ENCODE measurements at places on chromosomes 7 and 10.

GRCh38 chr7:30779574-30779973 is 8.4 kb downstream of the MINDY4 start:
- no peak for DNase-seq

DNA sequence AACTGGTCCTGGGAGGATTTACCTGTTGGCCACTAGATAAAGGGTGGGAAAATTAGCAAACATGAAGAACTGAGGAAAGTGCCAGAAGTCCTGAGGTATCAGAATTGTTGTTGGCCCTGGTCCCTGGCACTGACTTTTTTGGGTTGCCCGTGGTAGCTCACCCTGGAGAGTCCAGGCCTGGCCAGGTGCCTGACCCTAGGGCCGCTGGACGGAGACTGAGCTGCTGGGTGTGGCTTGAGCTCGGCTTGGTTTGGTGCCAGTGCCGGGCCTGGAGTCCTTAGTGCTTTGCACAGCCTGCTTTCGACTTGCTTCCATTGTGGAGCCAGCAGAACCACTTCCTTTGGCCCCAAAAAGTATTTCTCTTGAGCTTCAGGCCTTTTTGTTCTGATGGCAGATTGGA is 12.9 kb downstream of the MDH2 start:
- DNase-seq: no peak

- DNase-seq: no peak
Measured at GRCh38 chr7:121994625-121995410, 121.9 kb downstream of the PTPRZ1 start.

- no peak for DNase-seq
Measured at GRCh38 chr10:112790030-112790429, 160.0 kb upstream of the TCF7L2 start.

DNA sequence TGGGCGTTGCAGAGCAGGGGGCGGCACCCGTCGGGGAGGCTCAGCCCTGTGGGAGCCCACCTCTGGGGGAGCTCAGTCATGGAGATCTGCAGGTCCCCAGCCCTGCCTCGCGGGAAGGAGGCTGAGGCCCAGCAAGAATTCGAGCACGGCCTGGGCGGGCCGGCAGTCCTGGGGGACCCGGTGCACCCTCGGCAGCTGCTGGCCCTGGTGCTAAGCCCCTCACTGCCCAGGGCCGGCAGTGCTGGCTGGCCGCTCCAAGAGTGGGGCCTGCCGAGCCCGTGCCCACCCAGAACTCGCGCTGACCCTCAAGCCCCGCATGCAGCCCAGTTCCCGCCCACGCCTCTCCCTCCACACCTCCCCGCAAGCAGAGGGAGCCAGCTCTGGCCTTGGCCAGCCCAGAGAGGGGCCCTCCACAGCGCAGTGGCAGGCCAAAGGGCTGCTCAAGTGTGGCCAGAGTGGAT is 76.2 kb downstream of the TMEM26 start:
- no peak for DNase-seq

DNA sequence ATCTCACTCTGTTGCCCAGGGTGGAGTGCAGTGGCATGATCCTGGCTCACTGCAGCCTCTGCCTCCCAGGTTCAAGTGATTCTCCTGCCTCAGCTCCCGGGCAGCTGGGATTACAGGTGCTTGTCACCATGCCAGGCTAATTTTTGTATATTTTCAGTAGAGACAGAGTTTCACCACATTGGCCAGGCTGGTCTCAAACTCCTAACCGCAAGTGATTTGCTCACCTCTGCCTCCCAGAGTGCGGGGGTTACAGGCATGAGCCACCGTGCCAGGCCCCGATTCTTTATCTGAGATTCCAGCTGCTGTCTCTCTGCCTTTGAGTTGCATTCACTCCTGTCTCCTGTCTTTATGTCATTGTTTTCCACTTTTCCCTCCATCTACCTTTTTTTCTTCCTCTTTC is 168.7 kb downstream of the TMEM178B start:
- no peak for DNase-seq
